ENCODE measurements at places on chromosomes 13 and 19. TPM values are rescaled to one million over a fixed set of nuclear protein-coding genes. Genes with fewer than 3 reads are reported as not detected.

MTUS2 gene
- total RNA-seq = 2.4 TPM

CBY2 gene
- not detected for total RNA-seq

ZNF221 gene
- 8.5 TPM for total RNA-seq

DNA sequence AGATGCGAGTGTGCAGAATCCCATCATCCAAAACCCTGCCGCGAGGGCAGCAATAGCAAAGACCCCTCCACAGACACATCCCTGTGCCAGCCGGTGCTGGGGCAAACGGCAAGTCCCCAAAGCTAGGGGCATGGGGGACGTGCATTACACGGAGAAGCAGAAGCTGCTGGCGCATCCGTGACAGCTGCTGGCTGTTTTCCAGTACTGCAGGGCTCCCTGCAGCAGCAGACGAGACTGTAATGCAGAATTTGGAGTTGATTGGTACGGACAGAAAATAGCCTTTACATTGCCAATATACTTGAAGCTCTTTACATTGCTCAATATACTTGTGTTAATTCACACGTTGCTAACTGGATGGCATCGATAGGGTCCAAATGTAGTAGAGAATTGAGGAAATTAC lies 77.2 kb upstream of the TMTC4 start:
- DNase-seq = peak; percentile 8

GRCh38 chr19:16915135-16915534 lies 26.3 kb downstream of the F2RL3 start:
- no peak for DNase-seq

GRCh38 chr13:98869408-98870090 lies 108.3 kb downstream of the DOCK9 start:
- no peak for DNase-seq

DNA sequence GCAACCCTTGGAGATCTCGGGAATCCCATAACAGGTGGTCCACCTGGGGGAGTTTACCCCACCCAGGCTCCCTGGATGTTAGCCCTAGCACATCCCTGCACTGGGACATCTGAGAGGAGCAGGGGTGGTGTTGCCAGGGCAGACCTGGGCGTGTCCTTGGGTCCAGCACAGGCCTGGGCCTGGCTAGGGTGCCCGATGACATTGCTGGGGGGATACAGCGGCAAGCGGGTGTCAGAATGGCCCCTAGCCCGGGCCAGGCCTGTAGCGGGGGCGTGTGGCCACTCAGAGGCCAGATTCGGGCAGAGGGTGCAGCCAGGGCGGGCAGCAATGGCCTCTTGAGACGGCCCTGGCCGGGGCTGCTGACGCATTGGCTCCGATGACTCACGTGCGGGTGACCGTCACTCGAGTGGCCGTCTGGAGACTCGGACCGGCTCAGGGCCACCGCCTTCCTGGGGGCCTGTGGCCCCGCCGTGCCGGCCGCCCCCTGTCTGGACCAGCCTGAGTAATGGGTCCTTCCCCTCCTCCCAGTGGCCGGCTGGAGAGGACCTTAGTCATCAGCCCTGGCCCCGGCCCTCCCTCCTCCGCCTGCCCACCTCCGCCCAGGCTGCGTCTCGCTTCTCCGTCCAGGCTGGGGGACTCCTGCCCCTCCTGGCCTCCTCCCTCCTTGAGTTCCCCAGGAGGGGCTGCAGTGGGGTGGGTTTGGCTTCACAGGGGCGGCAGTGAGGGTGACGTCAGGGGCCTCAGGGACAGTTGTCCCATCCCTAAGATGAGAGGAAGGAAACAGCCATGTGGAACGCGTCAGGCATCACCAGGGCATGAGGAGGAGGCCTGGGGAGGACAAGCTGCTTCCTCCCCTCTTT lies 23.2 kb upstream of the CRTC1 start:
- no peak for DNase-seq

All from SJCRH30 (cell line).